IPS DF 19.7 (cell line): ENCODE measurements at places on chromosomes 5 and 9.

GRCh38 chr9:20236676-20237075, 385.6 kb downstream of the MLLT3 start:
- no peak for DNase-seq

DNA sequence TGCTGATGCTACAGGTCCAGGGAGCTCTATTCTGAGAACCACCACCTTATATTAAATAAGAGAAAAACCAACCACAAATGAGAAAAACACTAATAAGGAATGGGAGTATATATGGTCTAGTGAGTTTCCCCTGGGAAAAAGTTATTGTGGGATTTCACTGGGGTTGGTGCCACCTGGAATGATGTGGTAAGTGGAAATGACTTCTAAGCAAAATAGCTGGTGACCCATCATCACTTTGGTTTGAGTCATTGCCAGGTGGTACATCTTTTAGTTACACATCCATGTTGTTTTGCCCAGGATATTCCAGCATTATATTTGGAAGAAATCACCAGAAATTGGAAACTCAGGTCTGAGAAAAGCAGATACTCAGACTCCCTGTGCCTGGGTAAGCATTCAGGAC, 437.3 kb downstream of the DTWD2 start:
- DNase-seq, result no peak

GRCh38 chr5:170511551-170512258, 7.9 kb downstream of the KCNIP1 start:
- no peak for DNase-seq

DNA sequence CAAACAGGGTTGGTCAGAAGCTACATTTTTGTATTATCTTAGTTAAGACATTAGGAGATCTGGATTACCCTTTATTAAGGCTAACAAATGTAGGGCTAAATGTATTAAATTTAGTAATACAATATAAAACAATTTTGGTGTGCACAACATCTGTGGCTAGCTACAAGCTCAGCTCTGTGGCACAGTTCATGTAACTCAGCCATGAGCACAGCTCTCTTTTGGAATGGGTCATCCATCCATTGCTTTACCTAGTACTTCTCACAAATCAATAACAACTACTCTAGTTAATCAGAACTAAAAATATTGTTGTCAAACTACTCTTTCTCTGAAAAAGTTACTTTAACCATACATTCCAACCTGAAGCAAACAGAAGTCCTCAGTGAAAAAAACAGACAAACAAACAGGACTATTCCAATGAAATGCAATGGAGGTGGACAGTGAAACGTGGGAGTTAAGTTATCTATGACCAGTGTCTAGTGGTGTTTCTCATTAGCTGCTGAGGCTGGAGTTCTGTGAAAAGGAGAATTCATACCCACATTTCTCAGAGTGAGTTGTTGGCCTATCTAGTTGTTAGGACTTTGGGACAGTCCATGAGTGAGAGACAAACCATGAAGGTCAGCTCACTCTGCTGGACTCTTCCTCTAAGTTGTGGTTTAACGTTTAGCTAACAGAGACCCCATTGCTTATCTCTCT, 55.1 kb downstream of the PIP5K1B start:
- no peak for DNase-seq

DNA sequence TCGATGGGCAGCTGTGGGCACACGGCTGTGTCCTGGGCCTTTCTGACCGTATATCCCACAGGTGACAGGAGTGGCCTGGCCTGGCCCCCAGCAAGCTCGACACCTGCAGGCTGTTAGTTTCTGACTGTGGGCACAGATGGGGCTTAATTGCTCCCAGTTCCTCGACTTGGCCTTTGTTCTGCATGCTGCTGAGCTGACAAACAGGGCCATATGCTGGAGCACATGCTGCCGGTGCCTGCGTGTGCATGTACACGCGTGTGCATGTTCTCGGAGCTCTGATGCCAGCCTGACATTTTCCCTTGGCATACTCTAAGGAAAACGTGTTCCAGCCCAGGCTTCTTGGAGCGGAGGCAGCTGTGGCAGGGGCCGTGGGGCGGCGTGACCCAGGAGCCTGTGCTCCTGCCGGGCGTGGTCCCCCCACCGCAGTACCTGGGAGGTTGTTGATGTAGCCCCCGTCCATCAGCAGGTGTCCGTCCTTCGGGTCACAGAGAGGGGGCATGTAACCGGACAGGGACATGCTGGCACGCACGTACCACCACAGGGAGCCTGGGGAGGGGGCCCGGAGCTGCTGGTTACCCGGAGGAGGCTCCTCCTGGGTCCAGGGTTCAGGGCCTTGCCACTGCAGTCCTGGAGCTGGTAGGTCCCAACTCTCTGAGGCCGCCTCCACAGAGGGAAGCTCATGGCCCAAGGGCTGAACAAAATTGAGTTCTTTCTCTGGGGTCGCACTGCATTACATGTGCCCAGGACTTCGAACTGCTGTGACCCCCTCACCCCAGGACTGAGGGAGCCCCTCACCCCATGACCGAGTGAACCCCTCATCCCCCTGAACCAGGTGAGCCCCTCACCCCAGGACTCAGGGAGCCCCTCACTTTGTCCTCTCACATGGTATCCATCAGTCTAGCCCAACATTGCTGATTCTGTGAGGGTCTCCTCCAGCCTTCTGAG, 4.1 kb upstream of the NSMF start:
- DNase-seq, result no peak

DNA sequence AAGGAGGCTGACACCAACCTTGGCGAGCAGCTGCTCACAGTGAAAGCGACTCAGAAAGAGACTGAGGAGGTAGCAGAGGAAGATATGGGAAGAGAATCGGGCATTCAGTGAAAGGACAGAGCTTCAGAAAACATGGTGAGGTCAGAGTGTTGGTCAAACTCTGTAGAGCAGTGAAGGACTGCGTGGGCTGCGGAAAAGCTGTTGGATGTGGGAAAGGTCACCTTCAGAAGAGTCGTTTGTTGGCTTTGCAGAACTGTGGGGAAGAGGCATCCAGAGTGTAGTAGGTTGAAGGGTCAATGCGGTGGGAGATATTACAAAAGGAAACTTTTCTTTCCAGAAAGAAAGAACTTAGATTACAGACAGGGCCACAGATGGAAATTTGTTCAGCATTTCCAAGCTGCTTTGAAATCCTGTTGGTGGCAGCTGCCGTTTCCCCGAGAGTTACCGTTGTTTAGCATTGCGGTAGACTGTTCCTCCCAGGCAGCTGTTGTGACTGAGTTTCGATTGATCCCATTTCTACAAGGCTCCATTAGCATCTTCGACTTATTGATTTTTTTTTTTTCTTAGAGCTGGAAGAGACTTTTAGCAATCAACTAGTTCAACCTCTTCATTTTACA, 58.3 kb upstream of the AFAP1L1 start:
- no peak for DNase-seq

GRCh38 chr5:159156426-159157238, 52.7 kb downstream of the RNF145 start:
- DNase-seq, result peak; percentile 30

- DNase-seq, result no peak
Observed at GRCh38 chr9:121048175-121048574, 1.9 kb downstream of the C5 start.

GRCh38 chr5:169350759-169351240, 49.9 kb upstream of the SLIT3 start:
- no peak for DNase-seq

DNA sequence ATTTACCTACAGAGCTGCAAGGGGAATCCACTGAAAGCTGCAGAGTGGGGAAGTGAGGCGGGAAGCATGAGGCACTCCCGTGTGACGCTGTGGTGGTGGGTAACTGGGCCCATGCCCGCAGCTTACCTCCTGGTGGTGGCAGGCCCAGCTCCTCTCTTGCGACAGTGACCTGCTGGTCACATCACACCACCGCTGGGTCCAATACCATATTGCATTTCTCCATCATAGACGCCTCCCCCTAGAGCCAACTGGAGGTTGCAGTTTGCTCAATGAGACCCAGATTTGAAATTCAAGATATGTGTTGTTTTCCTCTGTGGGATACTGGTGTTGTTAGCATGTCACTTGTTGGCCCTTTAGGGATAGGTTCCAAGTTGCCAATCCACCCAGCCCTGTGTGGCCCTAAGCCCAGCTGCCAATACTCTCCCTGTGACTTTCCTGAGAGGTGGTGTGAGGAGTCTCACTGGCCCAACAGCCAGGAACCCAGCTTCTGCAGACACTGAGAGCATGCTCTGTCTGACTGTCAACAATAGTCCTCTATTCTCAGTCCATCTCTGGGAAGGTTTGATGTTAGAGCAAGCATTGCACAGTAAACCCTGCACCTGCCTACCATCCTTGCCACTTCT, 428.3 kb downstream of the GADD45G start:
- DNase-seq, result no peak
